ENCODE measurements at places on chromosomes 3 and 15.

GRCh38 chr3:38628835-38629234, 20.7 kb downstream of the SCN5A start:
- DNase-seq = no peak

DNA sequence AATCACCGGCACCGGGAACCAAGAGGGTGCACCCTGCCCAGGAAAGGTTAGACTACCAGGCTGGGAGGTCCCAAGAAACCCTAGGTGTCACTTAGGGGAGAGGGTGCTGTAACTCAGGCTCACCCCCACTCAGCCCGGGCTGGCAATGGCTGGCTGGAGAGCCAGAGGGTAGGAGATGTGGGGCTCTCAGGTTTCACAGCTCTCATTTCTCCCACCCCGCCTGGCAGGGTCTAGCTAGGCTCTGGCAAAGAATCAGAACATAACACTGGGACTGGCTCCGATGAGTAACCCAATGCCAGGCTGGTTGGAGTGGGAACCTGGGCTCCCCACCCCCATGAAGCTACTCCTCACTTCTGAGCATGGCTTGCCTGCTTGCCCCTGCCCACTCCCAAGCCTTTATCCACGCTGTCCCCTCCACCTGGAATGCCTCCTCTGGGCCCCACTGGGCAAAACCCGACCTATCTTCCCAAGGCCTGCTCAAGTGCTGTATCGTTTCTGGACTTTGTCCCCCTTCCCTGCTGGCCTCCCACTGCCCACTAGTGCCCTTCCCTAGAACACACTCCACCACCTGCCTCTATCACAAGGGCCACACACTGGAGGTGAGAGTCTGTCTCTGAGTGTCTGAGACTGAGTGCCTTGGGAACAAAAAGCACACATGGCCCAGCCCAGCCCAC, 2.0 kb downstream of the CIB2 start:
- DNase-seq = no peak

GRCh38 chr3:52882377-52882776, 15.0 kb downstream of the STIMATE start:
- DNase-seq = no peak

GRCh38 chr3:53493595-53493962, 832 bp upstream of the CACNA1D start:
- DNase-seq = no peak

Measured in cortex of kidney (tissue), 1 donor.